Right atrium auricular region (tissue), 2 donors: ENCODE measurements at places on chromosomes 7 and 10. TPM values are rescaled to one million over a fixed set of nuclear protein-coding genes. Genes with fewer than 3 reads are reported as not detected.

Gene ANKRD7
- 0.79 TPM for total RNA-seq

Gene KAZALD1
- total RNA-seq = 7.5 TPM

Gene PAPOLB
- total RNA-seq = 0.28 TPM

Gene GRID2IP
- total RNA-seq = 0.28 TPM
